Cerebellar cortex (tissue), 1 donor: ENCODE measurements at places on chromosomes 5 and 9.
A peak's percentile ranks its signal among the peaks of the same experiment; 100 is the strongest.

- DNase-seq = no peak
These were observed 15.2 kb downstream of the NACC2 start for GRCh38 chr9:136079916-136080246.

DNA sequence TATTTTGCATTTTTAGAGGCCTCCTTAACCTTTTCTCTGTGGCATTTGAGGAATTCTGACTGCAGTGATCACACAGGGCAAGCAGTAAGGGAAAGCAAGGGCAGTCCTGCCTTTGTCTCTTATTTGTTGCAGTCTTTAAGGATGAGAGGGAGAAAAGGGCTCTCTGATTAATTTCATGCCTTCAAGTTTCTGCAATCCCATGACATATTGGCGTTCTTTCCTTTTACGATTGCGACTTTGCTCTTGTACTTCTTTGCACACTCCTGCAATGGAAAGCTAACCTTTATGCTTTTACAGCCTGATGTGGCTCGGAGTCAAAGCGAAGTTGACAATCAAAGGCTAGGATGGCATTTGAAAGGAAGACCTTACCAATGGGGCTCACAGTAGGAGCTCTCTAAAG is 698.4 kb downstream of the DNAH5 start:
- DNase-seq = no peak

- DNase-seq = no peak
These were observed 84.4 kb downstream of the HTR4 start for GRCh38 chr5:148569948-148570347.

- DNase-seq = peak; percentile 15
These were observed 363.9 kb downstream of the AGTPBP1 start for GRCh38 chr9:85377731-85378289.
